ENCODE measurements at places on chromosomes 2 and 18.
A peak's percentile ranks its signal among the peaks of the same experiment; 100 is the strongest.

GRCh38 chr2:144659731-144660275, 139.9 kb upstream of the ZEB2 start:
- no peak for DNase-seq

GRCh38 chr18:59871711-59872362, 28.0 kb upstream of the PMAIP1 start:
- no peak for DNase-seq

DNA sequence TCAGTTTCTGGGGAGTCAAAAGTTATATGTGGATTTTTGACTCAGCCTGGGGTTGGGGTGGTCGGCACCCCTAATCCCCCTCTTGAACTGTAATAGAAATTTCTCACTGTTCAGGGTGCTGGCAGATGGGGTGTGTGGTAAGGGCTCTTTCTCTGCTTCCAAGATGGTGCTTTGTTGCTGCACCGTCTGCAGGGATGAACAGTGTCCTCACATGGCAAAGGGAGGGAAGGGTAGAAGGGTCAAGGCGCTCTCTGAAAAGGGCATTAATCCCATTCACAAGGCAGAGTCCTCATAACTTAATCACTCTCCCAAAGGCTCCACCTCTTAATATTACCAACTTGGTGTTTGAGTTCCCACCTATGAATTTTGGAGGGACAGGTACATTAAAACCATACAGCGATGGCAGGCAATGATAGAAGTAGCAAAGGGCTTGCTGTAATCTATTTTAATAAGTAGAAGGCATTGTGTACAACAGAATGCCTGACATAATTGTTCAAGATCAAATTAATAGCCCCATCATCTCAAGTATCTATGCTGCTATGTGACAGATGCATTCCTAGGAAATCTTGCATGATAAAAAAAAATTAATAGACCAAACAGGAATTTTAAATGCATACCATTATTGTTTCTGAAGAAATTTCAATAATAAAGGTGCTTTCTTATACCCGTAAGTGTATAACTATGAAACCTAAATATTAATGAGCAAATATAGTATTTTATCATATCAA, 28.1 kb downstream of the MMADHC start:
- peak; percentile 70 for DNase-seq

DNA sequence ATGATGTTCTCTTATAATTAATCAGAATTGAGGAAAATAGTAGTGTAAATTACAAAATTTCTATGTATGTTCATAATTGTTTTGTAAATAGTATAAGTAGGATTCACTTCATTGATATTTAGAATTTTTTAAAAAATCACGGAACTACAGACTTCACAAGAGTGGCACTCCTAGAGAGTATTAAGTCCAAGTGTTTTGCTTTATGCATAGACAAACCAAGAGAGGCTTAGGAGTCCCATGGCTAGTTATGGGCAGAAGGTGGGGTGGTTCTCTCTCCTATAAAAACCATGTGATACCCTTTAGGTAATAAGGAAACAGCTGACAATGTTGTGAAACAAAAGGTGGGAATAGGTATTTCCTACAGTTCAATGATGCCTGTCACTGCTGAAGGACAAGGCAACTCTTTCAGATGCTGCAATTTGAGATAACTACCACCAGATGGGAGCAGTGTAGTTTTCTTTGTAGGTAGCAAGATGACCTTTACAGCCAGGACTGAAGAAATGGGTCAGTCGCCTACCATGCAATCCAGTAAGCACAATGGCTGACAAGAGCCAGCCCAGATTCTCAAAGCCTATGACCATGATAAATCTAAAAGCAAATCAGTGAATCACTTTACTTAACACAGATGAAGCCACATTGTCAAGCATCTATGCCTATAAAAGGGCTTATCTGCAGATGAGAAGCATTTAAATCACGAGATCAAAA, 83.9 kb downstream of the AAK1 start:
- DNase-seq = peak; percentile 59

DNA sequence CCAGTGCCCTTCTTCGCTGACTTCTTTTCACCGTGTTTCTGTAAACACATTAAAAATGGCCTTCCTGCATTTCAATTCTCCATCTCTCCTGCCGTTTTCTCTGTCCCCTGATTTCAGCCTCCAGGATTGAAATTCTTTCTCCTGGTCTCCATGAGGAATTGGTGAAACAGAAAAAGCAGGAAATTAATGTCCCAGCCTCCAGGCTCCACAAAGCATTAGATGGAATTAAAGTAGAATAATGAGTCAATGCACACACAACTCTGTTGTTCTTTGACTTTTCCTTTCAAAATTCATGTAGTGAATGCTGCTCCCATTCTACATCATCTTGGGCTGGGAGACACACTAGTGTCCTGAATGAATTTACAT, 209.5 kb downstream of the KLHL29 start:
- DNase-seq = peak; percentile 27
